ENCODE measurements at places on chromosomes 2 and 18. TPM values are rescaled to one million over a fixed set of nuclear protein-coding genes. Genes with fewer than 3 reads are reported as not detected.

DNA sequence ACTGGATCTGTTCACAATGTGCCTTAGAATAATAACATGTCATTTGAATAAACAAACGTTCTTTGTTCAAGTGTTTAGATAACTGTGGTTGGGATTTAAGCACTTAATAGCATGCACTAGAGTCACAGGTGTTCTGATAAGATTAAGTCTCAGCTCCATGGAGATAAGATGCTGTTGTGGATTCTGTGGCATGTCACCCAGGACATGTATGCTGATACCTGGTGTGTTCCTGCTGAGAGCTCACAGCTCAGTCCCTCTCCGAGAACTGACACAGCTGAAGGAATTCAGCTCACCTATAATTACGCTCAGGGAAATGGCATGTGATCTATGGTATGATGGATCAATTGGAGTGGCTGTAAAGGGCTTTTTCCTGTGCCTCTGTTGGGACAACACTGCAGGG, 75.4 kb upstream of the ST6GAL2 start:
- H3K4me1 ChIP-seq = no peaks in the 10 kb centered on the region
- no peaks in the 10 kb centered on the region for H3K27me3 ChIP-seq
- H3K36me3 ChIP-seq = no peaks in the 10 kb centered on the region
- no peak overlapping the region for H3K4me3 ChIP-seq
- H3K27ac ChIP-seq = no peak overlapping the region

- peak overlapping the region; percentile 31 for H3K27ac ChIP-seq
- peak; percentile 66 for DNase-seq
- no peaks in the 10 kb centered on the region for H3K36me3 ChIP-seq
- no peaks in the 10 kb centered on the region for H3K27me3 ChIP-seq
Observed at GRCh38 chr18:23259701-23260681, 124.7 kb downstream of the CABLES1 start.

DNA sequence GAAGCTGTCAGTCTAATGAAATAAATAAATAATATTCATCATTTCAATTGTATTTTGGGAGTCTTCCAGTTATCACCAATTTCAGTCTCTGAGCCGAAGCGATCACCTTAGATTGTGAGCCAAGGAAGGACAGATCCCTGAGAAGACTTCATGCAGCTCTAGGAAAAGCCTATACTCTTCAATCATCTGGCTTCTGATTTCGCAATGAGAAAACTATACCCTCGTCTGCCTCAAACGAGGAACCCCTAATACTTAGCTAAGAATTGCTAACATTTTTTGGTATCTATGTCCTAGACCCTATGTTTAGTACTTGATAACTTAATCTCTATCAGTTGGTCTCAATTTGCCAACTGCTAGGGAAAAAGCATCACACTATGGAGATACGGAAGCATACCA, 4.5 kb upstream of the TTC27 start:
- no peak for DNase-seq
- no peak overlapping the region for H3K27ac ChIP-seq

DNA sequence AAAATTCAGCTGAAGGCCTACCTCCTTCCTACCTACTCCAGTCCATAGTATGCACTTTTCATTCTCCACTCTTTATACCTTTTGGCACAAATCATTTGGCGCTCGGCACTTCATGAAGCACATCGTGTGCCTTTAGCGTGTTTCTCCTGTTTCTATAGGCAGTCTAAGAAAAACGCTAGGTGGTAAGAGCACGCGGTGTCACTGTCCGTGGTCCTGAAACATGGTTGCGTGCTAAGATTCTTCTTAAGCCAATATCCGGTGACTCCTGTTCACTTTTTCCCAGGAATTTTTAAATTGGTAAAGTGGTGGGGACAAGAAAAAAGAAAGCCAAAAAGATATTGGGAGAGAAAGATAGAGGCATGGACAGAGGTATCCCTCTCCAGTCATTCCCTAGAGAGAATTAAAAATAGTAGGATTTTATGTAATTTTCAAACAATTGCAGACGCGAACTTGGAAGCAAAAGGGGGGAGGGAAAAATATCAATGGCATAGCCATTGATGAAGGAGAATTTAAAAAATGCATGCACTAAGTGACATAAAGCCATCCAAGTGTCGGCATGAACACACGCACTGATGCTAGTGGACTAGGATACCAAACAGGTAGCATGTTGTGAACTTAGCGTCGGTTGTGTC, 1.4 kb upstream of the CTNNA2 start:
- H3K4me3 ChIP-seq = no peak overlapping the region
- peak; percentile 80 for DNase-seq
- no peak overlapping the region for H3K27ac ChIP-seq
- H3K4me1 ChIP-seq = no peaks in the 10 kb centered on the region

- H3K36me3 ChIP-seq = no peaks in the 10 kb centered on the region
- no peaks in the 10 kb centered on the region for H3K27me3 ChIP-seq
- H3K4me1 ChIP-seq = peaks cover 14% of the 10 kb centered on the region
- H3K27ac ChIP-seq = no peak overlapping the region
Observed at GRCh38 chr2:71454221-71455010, 1.1 kb downstream of the DYSF start.

Gene TUBA3E
- 141 TPM for total RNA-seq
